ENCODE measurements at places on chromosomes 16 and 17.

DNA sequence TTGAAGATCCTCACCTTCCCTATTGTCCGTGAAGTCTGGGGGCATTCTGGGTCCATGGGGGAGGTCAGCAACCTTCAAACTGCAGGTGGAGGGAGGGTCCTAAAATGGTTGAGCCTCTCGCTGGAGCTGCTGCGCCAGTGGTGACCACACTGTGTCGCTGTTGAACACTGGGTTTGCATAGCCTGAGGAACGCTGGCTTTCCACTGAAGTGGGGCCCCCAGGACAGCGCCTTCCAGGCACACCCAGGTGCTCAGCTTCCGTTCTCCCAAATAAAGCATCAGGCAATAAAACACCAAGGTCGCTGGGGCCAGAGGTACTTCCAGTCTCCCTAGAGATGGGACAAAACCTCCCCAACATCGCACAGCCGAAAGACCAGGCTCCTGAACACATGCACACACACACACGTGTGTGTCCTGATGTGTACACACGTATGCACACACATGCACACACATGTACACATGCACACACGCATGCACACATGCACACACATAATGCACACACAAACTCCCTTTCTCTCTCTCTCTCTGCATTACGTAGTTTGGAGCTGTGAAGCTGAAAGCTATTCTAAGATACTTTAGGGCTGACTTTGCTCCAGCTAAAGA, 120.6 kb downstream of the IRF8 start:
- DNase-seq, result no peak

- no peak for DNase-seq
These were observed 336.2 kb upstream of the PMFBP1 start for GRCh38 chr16:72508191-72508590.

GRCh38 chr17:56543280-56543679, 50.2 kb upstream of the NOG start:
- no peak for DNase-seq

- DNase-seq, result no peak
These were observed 61.4 kb downstream of the ZDHHC7 start for GRCh38 chr16:84949772-84950436.

DNA sequence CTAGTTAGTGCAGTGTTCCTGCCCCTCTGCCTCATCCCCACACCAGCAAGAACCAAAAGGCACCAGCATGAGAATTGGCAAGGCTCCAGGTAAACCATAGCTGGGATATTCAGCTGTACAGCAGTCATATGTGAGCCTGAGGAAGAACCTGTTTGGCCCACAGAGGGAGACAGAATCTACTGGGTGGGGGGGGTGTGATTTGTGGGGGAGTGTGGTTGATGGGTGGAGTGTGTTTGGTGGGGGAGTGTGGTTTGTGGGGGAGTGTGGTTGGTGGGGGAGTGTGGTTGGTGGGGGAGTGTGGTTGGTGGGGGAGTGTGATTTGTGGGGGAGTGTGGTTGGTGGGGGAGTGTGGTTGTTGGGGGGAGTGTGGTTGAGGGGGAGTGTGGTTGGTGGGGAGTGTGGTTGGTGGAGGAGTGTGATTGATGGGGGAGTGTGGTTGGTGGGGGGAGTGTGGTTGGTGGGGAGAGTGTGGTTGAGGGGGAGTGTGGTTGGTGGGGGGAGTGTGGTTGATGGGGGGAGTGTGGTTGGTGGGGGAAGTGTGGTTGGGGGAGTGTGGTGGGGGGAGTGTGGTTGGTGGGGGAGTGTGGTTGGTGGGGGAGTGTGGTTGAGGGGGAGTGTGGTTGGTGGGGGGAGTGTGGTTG, 19.5 kb downstream of the MINK1 start:
- DNase-seq, result no peak

DNA sequence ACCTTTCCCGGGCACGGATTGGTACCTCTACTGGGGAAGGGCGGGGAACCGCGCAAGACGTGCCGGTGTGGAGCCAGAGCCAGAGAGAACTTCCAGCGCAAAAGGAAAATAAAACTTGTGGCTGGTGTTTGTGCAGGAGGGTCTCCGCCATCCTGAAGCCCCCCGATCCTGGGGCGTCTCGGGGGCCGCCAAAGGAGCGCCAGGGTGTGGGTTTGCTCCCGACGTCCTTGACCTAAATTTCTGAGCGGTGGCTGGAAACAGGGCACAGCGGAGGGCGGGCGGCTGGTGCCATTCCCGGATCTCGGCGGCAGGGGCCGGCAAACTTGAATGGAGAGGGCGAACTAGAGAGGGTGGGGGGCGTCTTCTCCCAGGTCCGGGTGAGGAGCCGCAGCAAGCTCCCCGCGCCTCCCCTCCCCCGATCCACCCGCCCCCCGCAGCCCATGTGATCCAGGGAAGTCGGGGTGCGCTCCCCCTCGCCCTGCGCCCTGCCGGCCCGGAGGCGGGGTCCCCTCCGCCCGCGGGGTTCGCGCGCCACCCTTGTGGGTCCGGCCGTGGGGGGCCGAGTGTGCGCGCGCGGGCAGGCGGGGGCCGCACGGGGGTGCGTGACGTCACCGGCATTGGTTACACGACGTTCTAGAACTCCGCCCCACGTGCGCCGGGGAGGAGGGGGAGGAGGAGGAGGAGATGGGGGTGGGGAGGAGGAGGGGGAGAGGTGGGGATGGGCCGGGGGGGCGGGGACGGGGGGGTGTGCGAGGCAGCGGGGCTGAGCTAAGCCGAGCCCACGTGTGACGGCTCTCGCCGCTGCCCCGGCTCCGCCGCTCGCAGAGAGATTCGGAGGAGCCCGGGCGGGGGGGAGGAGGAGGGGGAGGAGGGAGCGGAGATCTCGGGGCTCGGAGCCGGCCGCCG, at the start of gene MSI2:
TSS of gene MSI2 (plus strand) at position 748 of the 906 bp plus-strand sequence. CDS start 220 bp downstream, outside the sequence.
- DNase-seq, result no peak

DNA sequence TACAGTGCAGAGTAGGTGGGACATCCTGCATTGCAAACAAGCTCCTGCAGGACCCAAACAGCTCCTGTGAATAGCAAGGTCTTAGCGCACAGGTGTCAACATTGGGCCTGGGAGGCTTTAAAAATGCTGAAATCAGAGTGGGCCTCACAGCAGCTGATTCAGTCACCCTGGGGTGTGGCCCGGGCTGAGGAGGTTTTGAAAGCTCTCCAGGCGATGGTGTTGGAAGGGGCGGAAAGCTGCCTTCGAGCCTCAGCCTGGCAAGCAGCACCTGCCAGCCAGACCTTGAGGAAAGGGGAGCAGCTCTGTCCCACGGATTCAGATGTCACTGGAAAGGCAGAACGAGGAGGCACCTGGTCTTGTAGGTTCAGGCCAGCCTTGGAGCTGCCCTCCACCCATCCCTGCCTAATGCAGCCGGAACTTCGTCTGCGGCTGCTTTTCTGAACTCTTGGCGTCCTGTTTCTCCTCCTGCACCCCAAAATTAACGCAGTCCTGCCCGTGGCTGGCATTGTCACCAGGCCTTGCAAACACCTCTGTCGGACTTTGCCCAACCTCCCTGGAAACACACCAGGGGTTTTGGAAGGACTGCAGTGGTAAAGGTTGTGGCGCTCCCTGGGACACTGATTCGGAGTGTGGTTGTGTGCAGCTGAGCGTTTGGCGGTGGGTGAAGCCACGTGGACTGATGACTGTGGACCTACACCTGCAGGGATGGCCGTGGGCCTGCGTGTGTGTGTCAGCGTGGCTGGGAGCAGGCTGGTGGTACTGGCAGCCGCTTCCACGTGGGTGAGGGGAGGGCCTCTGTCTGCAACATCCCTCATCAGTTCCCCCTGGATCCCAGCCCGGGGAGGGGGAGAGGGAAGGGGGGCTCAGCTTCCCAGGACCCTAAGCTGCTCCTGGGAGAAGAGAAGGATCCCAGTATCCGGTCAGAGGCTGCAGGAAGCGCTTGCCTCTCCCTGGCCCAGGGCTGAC, 3.4 kb downstream of the NECAB2 start:
- no peak for DNase-seq

DNA sequence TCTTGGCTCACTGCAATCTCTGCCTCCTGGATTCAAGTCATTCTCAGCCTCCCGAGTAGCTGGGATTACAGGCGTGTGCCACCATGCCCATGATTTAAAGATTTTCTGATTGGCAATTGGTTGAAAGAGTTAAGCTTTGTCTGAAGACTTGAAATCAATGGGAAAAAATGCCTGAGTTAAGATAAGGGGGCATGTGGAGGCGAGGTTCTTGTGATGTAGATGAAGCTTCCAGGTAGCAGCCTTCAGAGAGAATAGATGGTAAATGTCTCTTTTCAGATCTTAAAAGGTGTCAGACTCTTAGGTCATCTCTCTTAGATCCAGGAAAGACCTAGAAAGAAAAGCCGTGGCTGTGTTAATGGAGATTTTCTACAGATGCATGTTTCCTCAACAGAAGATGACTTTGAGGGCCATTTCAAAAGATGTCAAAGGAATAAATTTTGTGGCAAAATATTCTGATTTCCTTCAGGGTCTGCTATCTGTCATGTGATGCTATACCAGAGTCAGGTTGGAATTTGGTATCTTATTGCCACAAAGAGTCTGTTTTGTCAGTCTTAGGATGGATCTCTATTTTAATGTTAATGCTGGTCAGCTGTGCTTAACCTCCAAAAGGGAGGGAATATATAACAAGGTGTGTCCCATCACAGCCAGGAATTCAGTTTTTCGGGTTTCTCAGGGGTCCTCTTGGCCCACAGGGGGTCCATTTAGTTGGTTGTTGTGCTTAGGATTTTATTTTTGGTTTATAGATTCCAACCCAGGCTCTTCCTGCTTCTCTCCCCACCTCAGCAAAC, 58.3 kb upstream of the AKTIP start:
- DNase-seq, result no peak

DNA sequence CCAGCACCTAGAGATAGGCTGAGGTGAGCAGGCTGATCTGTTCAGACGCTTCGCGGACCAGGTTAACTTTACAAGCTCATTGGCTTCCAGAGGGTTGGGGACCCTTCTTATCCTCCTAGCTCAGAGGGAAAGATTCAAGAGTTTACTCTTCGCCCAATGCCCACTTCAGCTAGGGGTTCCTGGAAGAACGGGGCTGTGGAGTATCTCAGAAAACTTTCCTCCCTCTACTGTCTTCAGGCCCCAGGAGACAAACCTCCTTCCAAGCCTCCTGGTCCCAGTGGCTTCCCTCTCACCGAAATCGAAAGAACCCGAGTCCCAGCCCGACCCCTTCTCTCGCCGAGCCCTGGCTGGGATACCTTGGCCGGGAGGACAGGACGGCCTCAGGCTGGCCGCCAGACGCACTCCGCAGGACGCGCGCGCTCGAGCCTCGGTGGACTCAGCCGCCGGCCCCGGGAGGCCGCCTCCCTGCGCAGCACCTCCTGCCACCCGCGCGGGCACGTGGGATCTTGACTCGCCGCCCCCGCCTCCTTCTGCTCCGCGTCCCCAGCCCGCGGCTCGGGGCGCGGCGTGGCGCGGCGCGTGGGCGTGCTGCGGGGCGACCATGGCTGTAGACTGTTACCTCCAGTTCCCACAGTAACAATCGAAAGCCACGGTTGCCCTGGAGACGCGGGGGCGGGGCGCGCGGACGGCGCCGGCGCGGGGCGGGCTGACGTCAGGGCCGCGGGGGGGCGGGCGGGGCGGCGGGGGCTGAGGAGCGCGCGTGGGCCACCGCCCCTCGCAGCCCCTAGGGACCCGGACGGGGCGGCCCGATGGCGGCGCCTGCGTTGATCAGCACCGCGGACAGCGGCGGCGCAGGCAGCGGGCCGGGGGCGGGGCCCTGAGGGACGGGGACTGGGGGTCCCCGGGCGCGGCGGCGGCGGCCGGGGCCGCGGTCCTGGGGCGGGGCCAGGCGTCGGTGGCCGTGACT, 5.3 kb upstream of the HIC1 start:
- peak; percentile 77 for DNase-seq

DNA sequence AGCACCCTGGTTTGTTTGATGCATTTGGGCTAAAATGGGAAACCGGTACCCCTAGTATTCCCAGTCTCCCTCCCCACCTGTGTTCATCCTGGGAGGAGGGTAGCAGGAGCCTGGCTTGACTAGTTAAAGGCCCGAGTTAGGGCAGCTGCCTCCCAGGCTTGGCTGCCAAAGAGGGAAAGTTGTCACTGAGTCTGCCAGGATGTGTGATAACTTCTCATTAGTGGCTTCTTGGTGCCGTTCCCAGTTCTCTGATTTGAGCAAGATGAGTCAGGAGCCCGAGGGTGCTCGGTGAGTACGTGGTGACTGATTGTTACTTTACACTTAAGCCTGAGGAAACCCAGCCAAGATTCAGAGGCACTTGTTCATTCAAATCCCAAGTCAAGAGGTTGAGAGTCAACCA, 2.5 kb downstream of the KRT32 start:
- DNase-seq, result peak; percentile 55

GRCh38 chr17:61872099-61872498, 8.8 kb upstream of the BRIP1 start:
- no peak for DNase-seq

All from anterior cingulate cortex (tissue), 58 donors.